ENCODE measurements at places on chromosomes 1 and 21.

DNA sequence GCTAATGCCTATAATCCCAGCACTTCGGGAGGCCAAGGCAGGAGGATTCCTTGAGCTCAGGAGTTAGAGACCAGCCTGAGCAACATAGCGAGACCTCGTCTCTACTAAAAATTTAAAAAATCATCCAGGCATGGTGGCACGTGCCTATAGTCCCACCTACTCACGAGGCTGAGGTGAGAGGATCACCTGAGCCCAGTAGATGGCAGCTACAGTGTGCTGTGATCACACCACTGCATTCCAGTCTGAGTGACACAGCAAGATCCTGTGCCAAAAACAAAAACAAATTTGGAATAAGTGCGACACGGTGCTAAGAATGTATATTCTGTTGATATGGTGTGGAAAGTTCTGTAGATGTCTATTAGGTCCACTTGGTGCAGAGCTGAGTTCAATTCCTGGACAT is 15.1 kb downstream of the USP33 start:
- no peak for DNase-seq

GRCh38 chr1:79741720-79742421 is 735.3 kb upstream of the ADGRL4 start:
- no peak for DNase-seq

GRCh38 chr1:37723072-37723389 is 30.7 kb downstream of the CDCA8 start:
- no peak for DNase-seq

GRCh38 chr1:116766616-116767469 is 12.6 kb downstream of the CD2 start:
- peak; percentile 54 for DNase-seq

GRCh38 chr1:63592536-63593302 is 492 bp upstream of the PGM1 start:
- DNase-seq: no peak

- no peak for DNase-seq
Observed at GRCh38 chr21:34553151-34553952, 41.3 kb upstream of the KCNE1 start.

DNA sequence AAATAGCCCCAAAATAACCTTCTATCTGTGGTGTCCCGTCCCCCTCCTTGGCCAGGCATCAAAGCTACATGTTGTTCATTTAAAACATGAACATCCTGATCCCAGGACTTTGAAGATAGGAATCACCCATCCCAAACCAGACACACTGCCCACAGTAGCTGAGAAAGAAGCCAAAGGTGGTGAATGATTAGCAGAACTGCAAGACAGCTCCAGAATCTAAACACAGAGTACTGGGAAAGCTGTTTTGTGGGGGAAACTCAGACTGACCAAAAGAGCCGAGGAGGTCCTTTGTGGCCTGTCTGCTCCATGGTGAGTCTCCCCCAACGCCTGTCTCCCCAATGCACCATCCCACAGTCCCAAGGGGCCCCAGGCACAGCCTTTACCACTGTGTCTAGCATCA is 7.3 kb upstream of the TEDDM1 start:
- DNase-seq: no peak

DNA sequence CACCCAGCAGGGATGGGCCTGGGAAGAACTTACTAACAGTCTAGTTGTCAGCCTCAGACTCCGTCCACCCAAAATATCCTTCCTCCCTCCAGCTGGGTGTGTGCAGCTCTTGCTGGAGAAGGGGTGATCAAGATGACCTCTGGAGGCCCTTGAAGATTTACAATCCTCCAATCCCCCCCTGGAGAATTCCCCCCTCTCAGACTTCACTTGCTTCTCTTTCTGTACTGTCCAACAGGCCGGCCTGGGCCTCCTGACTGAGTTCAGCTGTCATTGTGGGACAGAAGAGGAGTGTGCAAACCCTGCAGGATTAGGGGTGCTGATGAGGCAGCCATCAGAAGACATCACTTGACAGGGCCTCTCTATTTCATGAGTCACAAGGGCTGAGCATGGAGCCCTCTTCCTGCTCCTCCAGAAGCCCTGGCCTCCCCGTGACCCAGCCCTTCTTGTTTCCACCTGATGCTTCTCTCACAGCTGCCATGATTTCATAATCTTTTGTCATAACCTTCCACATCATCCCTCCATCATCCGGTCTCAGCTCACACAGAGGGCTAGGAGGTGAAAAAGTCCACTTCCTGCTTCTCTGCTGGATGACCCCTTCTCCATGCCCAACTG is 17.5 kb upstream of the IGFN1 start:
- DNase-seq: no peak

GRCh38 chr1:104182251-104182650 is 432.6 kb downstream of the AMY1C start:
- DNase-seq: no peak

GRCh38 chr1:151165281-151165737 is 393 bp downstream of the LYSMD1 start:
- DNase-seq: no peak

GRCh38 chr1:187481581-187482148 is 652.9 kb downstream of the PLA2G4A start:
- DNase-seq: no peak

DNA sequence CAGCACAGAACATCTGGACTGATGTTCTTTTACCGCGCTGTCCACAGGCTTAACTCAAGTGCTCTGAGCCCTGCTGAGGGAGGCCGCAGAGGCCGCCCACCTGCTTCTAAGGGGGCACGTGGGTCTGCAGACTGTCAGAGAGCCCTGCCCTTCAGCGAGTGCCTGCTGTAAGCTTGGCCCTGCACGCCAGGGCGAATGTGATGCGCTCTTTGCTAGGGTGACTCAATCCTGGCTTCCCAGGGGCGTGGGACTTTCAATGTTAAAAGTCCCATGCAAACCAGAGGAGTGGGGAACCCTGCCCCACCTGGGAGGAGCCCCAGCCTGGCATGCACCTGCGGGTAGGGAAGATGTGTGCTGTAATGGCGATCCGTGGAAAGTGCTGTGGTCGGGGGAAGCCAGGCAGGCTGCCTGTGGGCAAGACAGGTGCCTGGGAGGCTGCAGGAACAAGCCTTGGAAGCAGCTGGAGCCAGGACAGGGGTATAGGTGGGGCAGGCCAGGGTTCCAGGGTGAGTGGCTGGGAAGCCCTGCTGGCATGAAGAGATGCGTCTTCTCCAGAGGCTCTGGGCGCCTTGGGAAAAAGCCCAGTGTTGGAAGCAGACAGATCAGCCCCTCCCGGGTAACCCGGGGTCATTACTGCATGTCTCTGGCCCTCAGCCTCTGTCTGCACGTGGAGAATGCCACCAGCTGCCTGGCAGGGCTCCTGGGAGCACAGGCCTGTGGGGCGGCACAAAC is 594 bp upstream of the PANK4 start:
- peak; percentile 74 for DNase-seq

DNA sequence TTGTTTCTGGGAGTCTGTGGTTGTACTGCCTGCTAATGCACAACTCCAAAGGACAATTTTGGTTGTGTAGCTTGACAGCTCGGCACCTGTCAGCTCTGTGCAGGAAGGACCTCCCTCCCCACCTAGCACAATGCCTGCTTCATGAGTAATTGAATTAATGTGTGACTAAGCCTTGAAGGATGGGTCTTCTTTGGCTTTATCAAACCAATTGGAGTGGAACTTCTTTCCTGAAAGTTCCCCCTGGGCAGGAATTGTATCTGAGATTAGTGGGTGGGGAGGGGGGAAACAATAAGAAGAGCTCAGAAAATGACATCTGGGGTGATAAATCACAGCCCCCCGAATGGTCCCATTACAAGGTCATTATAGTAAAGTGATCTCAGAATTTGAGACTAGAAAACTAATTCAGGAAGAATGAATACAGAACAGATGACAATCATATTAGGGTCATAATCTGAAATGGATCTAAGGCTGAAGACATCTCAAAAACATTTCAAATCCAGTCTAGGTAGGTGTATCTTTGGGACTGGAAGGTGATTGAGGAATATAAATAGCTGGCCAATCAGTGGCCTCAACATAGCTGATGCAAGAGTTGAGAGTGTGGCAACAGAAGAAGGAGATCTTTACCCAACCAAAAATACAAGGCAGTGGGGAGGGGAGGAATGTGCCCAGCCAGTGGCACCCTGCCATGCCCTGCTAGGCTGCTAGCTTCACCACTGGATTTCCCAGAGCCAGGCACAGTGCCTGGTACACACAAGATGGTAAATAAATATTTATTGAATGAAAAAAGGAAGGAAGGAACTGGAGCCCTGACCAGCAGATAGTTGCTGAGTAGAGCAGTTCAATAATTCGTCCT is 10.1 kb upstream of the SESN2 start:
- peak; percentile 43 for DNase-seq

DNA sequence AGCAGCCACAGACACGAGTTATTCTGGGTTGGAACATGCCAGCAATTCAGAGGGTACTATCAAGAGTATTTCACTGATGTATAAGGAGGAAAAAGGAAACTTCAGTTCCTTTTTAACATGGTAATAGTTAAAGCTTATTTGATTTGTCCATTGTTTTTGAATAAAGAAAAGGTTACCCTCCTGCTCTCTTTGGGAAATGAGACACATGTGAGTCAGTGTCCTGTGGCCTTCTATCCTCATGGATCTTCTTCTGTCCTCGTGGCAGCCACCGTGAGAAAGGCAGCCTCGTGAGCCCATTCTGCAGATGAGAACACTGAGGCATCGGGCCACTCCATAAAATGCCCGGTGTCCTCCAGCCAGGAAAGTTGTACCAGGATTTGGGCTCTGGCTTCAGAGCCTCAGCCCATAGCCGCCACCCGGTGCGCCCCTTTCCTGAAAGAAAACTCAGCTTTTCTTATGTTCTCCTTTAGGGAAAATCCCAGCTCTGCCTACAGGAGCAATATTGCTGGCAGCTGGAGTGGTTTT is 24.8 kb downstream of the KCNAB2 start:
- no peak for DNase-seq

- no peak for DNase-seq
Observed at GRCh38 chr1:242187171-242187570, 188.3 kb upstream of the MAP1LC3C start.

- DNase-seq: no peak
Observed at GRCh38 chr1:917076-917459, 6.7 kb upstream of the SAMD11 start.

DNA sequence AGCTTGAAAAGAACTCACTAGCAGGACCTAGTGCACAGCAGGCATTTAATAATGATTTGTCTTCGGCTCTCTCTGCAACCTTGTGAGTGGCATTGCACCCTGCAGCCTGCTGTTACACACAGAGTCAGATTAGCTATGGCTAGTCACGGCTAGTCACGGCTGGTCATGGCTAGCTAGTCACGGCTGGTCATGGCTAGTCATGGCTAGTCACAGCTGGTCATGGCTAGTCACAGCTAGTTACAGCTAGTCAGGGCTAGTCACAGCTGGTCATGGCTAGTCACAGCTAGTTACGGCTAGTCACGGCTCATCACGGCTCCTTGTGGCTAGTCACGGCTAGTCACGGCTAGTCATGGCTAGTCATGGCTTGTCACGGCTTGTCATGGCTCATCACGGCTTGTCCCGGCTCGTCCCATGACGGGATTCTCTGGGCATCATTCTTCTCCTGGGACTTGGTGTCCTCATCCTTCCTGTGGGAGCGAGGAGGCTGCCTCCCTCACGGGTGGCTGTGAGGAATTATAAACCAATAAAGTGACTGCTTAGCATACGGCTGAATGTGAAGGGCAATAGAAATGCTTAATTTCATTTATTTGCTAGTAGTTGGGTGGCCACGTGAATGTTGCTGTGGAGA is 12.5 kb upstream of the KIF26B start:
- DNase-seq: no peak

DNA sequence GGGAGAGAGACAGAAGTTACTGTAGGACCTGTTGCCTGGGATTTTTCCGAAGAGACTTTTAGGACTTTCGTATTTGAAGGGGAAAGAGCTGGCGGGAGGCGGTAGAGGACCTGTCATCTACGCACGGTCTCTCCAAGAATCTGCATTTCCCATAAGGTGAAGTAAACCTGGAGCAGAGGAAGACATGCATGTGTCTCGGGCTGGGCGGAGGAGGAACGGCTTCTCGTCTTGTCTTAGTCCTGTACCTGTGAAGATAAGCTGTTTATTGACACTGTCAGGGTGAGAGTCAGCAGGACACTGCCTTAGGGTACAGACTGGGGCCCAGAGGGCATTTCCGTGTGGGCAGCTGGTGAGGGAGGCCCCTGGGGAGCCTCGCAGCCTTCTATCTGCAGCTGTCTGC is 123.4 kb upstream of the COL6A1 start:
- DNase-seq: no peak

- no peak for DNase-seq
Observed at GRCh38 chr21:36615274-36615964, 83.5 kb upstream of the SIM2 start.

DNA sequence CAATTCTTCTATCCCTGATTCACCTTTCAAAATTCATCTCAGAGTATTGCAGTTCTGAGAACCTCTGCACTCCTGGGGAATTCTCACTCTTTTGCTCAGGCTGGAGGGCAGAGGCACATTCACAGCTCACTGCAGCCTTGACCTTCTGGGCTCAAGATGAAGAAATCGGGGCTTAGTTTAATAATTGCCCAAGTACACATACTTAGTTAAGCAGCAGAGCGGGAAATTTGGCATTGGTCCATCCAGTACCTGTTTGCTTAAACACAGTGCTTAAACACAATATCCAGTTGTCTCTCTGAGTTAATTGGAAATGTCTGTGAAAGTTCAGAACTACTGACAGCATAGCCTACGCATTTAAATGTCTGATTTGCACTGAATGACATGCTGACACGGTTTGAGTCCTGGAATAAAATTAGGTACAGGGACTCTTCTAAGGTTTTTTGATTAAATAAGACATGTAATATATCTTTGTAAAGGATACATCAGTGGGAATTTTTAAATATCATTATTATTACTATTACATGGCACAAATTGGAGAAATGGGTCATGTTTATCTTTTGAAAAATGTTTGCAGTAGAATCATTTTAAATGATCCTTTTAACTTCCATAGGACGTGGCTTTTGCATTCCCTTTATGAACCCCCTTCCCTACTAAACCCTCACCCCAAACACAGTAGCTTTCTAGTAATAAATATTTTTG is 337.4 kb downstream of the SRGAP2C start:
- DNase-seq: no peak

DNA sequence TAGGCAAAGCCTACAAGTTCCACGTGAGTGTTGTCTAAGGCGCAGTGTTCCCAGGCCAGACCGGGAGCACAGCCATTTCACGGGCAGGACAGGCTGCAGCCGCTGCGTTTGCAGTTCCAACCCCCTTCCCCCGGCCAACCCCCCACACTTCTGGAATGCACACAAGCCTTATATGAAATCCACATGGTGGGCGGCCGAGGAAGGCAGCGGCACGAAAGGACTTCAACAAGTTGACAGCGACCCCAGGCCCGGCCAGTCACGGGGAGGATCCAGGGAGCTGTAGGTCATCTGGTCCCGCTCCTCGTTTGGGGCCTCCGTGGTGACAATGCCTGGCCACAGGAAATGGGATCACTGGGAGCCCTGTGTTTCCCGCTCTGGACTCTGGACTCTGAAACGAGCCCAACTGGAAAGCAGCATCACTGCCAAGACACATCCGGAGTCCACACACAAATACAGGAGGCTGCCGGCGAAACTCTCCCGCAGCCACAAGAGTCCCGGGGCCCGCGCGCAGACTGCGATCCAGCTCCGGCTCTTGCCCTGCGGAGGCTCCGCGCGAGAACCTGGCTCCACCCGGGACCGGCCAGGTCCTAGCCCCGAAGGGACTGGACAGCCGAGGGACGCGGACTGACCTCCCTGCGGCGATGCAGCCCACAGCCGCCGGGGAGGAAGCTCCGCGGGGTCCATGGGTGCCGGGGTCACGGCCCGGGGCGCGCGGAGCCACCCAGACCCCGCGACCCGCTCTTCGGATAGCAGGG is 794 bp downstream of the NID1 start:
- DNase-seq: peak; percentile 19
